ENCODE measurements at places on chromosomes 7 and 10. TPM values are rescaled to one million over a fixed set of nuclear protein-coding genes. Genes with fewer than 3 reads are reported as not detected.

TMUB1 gene
- 44.6 TPM for total RNA-seq

HTR5A gene
- not detected for total RNA-seq

HYAL4 gene
- not detected for total RNA-seq

EGFR gene
- total RNA-seq, result not detected

RARRES2 gene
- not detected for total RNA-seq

MAD1L1 gene
- 88.7 TPM for total RNA-seq

TMEM184A gene
- total RNA-seq, result not detected

GIMAP5 gene
- total RNA-seq, result 23.5 TPM

VAX1 gene
- not detected for total RNA-seq

NAT16 gene
- not detected for total RNA-seq

DNA sequence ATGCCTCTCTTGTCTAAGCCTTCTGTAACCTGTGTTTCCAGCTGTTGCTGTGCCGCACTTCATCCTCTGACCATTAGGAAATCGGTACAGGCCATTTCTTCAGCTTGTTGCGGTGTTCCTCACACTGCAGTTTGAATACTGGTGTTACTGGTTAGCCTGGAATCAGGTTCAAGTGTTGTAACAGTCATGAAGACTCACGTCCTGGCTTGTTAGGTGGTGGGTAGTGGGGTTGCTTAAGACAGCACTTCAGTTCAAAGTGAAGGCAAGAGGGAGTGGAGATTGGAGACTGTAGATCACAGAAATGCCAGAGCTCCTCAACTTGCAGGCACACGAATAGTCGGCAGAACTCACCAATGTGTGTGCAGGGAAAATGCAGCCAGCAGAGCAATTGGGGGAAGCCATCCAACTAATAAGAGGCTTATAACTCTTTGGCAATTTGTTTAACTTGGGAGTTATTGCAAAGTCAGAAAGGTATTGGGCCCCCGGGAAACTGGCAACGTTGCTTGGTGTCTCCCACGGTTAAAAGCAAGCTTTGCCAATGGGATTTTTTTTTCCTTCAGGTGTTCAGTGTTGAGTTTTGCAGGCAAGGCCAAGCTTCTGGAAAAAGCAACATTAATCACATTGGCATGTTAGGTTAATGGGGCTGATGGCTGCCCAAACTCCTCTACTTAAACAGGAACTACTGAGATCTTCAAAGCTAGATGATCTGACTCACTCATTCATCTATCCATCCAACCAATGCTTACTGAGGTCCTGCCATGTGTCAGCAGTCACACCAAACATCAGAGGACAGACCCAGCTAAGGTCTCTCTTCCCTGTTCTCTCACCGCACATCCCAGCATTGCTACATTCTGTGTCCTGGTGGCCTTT, 380.9 kb downstream of the GATA3 start:
- no peak for DNase-seq

DNA sequence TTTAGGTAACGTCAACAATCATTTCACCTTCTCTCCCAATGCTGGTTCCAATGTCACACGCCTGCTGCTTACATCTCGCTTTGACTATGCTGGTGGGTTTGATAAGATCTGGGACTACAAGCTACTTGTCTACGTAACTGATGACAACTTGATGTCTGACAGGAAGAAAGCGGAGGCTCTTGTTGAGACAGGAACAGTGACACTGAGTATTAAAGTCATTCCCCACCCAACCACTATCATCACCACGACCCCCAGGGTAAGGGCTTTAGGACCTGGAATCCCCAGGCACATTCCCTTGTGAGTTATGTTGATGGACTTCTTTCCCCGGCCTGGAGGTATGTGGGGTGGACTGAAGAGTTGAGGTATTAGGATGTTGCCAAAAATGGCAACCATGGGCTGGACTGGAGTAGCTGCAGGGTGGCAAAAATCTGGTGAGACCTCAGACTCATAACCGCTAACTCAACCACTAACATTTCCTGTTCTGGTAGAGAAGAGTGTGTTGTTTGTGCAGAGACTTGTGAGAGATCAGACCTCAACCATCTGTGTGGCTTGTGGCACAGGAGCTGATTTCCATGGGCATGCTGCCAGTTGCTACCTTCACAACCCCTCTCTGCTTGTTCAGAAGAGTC, 59.2 kb downstream of the CDHR3 start:
- peak; percentile 74 for DNase-seq

DNA sequence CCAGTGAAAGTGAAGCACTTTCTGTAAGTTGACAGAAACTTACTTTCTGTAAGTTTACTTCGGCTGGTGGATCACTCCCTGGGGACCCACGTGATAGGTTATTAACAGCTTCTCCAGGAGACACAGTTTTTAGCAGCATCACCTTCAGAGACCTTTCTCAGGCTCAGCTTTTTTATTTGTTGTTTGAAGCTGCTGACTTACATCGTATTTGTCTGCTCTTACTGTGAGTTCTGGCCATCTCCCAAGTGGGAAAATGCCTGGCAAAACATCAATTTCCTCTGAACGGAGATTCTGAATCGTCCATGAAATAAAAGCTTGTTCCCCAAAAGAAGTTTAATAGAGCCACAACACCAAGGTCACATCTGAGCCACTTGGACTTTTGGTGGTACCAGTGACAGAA, 178.7 kb upstream of the PODXL start:
- DNase-seq, result no peak

GRCh38 chr10:24027107-24027506, 181.8 kb upstream of the KIAA1217 start:
- no peak for DNase-seq

GRCh38 chr7:133705596-133705995, 421.5 kb upstream of the LRGUK start:
- DNase-seq, result no peak

DNA sequence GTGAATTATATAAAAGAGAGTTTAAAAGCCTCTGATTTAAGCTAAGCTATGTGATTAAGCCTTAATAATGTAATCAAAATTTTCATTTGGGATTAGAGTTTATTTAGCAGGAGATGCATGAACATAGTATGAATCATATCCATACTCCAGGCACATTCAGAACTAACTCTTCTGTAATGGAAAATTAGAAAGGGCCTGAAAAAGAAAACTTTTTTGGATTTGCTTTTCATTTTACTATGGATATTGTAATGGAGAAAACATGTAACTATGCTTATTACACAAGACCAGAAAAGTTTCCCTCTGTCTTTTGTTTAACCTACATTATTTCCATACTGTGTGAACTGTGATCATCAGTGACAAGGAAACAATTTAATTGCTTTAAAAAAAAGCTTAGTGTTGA, 22.0 kb downstream of the TES start:
- DNase-seq, result no peak

- DNase-seq, result no peak
Measured at GRCh38 chr10:122352817-122353525, 21.5 kb upstream of the PLEKHA1 start.

DNA sequence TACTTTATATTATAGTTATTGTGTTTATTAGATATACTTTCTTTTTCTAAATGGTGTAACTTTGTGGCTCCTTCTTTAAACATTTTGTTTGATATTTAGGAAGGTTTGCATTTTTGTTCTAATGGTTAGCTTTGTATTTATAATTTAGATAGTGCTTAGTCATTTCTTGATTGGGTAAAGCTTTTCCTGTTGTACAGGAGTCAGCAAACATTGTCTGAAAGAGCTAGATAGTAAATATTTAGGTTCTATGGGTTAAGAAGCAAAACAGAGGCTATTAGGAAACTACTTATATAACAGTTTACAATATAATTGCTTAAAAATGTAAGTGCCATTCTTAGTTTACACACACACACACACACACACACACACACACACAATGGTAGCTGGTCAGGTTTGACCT, 70.6 kb upstream of the CCDC6 start:
- no peak for DNase-seq

DNA sequence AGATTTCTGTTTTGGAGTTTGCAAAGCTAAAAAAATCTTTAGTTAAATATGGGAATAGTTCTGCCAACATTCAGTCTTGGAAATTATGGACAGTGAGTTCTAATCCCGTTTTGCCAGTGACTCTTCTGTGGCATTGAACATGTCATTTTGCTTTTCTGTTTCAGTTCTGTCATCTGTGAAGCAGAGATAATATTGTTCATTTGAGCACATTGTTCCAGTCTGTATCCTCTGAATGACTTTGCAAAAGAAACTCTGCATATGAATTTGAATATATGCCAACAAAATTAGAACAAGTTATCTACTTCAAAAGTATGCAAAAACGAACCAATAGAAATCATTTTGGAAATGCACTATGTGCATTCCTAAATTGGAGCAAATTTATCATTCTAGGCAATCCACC, 746.0 kb upstream of the POT1 start:
- DNase-seq, result no peak

DNA sequence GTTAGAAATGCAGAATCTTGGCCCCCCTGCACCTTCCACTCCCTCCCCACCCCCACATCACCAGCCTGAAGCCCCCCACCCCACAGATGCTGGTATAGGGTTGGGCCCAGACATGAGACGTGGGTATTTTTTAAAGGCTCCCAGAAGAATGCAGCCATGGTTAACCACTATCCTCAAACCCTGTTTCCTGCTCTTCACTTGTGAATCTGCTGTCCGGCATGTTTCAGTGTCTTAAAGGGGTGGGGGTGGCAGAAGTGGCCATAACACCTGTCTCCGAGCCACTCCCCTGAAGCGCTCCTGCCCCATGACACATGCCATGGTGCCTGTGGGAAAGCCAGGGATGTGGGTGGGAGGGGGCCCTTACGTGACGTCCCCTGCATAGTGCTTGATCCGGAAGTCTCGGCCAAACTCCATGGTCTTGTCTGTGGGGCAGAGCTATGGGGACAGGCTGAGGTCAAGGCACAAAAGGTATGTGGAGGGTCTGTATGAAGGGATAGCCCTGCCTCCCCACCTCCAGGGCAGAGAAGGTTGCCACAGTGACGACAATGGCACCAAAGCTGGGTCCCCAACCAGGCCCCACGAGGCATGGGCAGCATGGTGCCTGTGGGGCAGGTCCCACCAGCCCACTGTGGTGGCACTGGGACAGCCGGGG, 9.6 kb downstream of the MYO1G start:
- no peak for DNase-seq

DNA sequence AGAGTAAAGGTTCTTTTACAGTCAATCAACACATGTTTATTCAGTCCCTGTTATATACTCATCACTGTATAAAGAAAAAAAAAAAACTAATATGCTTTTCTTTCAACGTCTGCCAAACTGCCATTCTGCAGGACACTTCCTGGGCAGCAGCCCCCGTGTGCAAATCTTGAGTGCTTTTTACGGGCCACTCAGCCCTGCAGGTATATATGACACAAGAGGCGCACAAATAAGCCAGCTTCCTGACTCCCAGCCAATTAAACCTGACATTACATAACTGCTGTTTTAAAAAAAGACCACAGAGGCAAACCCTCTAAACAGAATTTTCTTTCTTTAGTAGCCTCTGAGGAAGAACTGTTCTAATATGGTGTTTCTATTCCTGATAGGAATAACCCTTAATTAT, 263.0 kb upstream of the NEBL start:
- no peak for DNase-seq

- DNase-seq, result no peak
Measured at GRCh38 chr10:76628801-76629200, 1008.8 kb downstream of the KCNMA1 start.

DNA sequence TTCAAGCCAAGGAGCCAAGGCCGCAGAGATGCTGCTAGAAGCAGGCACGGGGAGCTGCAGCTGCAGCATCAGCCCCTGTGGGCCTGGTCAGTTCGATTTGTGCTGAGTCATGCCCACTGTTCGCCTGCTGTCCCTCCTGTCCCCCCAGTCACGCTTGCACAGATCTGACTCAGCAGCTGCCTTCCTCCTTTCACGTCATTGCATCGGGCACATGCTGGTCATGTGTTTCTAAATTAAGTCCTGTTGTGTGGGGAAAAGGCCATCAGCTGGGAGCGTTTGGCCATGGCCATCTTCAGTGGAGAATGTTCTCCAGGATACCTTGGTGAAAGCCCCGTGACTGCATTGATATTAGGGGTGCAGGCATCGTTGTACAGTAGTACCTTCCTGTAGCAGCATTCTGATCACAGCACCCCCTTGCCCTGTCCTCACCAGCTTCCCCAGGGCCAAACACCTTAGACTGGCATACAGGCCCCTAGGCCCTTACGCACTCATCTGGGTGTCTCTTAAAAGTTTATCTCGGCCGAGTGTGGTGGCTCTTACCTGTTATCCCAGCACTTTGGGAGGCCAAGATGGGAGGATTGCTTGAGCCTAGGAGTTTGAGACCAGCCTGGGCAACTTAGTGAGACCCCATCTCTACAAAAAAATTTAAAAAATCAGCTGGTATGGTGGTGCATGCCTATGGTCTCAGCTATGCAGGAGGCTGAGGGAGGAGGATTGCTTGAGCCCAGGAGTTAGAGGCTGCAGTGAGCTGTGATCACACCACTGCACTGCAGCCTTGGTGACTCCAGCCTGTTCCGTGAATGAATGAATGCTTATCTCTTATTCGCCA, 23.2 kb downstream of the POR start:
- no peak for DNase-seq

DNA sequence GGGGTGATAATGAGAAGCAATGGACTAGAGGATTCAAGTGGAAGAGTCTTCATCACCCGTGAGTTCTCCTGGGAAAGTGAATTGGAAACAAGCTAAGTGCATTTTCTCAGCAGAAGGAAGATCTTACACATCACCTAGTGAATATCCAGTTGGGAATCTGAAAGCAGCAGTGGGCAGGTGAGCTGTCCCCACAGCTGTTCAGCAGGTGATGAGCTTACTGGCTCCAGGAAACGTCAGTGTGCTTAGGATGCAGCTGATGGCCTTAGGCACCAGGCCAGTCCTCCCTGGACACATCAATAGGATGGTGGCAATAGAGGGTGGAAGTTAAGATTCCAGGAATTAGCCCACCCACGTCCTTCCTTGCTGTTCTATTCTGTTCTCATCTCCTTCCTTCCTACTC, 66.7 kb downstream of the NOD1 start:
- DNase-seq, result no peak

- no peak for DNase-seq
Measured at GRCh38 chr10:129775681-129776080, 188.4 kb downstream of the EBF3 start.

DNA sequence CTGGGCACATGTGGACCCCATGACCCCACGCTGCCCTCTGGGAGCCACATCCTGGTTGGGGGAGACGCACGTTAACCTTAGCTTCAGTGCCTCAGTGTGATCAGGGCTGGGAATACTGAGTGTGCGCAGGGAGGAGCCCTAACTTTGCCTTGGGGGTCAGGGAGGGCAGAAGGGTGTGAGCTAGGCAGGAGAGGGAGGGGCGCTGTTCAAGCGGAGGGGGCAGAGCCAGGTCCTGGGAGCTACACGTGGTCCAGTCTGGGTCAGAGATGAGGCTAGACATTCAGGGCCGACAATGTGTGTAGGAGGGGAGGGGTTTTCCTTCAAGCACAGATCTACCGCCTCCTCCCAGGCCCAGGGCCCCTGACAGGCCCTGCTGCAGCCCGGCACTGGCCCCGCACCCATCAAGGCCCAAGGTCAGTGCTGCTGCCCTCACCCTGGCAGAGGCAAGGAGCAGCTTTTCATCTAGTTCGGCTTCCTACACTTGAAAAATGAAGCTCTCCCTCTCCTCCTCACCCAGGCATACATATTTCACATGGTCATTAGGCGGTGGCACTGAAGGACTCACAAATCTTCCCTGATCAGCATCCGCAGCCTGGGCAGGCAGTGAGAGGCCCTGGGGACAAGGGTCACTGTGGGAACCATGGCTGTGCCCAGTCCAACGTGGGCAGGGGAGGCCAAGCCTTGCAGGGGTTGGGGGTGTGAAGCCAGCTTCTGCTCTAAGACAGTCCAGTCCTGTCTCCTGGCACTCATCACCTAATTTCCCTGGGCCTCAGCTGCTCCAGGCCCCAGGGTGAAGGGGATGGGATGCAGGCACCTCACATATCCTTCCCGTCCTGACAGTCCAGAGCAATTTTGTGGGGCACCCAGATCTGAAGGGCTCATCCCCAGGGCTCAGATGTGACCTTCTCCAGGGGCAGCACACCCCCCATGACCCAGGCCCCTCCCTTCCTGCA, 47.3 kb downstream of the C10orf105 start:
- DNase-seq, result no peak
